ENCODE measurements at places on chromosomes 4 and X.

- no peak for DNase-seq
These were observed 448.5 kb downstream of the TRAM1L1 start for GRCh38 chr4:116636917-116637316.

DNA sequence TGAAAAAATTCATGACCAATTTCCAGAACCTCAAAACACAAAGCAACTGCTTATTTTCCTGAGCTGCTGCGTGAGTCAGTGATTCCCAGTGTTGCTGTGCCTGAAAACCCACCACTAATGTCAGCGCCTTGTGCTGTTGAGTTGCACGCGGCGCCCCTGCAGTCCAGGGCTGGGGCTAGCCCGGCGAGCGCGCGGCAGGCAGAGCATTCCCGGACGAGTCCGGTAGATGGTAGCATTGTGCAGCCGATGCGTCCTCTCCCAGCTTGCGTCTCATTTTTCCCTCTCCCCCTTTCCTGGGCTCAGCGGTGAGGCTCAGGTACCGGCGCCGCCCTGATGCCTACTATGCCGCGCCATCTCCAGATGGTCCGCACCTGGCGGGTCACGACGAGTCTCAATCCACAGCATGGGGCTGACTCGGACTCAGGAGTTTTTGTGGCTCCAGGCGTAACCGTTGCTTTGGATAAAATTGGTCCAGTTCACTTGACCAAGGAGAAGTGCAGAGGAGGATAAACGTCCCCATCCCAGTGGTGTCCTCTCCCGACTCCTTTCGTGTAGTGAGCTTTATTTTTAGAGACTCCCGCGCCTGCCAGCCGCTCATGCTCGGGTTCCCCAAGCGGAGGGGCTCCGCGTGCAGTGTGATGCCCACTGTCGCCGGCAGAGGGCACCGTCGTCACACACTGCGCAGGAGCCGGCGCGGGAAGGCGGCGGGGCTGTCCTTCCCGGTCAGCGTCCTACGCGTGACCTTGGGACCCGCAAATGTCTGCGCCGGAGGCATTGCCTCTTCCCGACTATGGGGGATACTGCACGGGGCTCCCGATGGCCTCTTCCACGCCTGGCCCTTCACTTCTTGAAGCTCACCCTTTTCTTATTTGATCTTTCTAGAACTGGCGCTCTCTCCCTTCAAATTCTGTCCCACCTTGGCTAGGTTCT, 53.6 kb upstream of the IGFBP7 start:
- peak; percentile 31 for DNase-seq

GRCh38 chrX:83508006-83508405, at the start of gene POU3F4:
POU3F4 (plus strand) TSS chrX:83508290; CDS start chrX:83508325, 35 bp downstream.
- no peak for DNase-seq

DNA sequence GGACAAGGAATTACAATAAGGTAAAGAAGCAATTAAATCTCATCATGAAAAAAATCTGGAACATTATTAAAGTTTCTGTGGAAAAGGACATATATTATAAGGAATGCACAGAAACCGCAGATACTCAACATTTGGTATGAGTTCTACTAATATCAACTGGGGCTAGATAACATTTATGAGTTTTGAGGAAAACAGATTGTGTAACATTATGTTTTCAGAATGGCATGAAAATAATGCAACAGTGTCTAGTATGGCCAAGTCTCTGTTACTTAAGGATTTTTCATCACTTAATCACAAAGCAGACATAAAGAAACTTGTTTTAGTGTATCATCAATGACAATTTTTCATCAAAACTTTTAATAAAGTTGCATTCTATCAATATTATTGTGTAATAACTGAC, 785.0 kb downstream of the GLUD2 start:
- no peak for DNase-seq

DNA sequence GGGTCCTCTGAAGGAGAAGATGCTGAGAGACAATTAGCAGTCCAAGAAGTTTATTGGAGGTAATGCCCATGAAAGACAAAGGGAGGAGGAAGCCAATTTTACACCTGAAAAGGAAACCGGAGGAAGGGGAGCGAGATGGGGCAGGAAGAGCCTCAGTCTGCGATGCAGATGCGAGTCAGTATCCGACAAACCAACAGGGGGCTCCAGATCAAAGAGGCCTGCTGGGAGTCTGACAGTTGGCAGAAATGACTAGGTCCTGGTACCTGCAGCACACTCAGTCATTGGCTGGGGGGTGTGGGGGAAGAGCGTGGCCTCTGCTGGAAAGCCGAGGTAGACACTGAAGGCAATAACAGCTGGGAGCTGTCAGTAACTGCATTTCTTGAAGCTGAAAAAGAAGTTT, 231.1 kb upstream of the CENPE start:
- DNase-seq = no peak

GRCh38 chrX:47176101-47176740, 17.4 kb upstream of the UBA1 start:
- no peak for DNase-seq

- no peak for DNase-seq
These were observed 34.2 kb upstream of the TBC1D14 start for GRCh38 chr4:6875431-6875831.

GRCh38 chr4:88295656-88296055, 11.3 kb upstream of the PPM1K start:
- no peak for DNase-seq

- no peak for DNase-seq
These were observed 1869.7 kb downstream of the PCDH7 start for GRCh38 chr4:32589853-32590252.

GRCh38 chrX:44232081-44232480, 111.4 kb downstream of the EFHC2 start:
- DNase-seq = no peak

DNA sequence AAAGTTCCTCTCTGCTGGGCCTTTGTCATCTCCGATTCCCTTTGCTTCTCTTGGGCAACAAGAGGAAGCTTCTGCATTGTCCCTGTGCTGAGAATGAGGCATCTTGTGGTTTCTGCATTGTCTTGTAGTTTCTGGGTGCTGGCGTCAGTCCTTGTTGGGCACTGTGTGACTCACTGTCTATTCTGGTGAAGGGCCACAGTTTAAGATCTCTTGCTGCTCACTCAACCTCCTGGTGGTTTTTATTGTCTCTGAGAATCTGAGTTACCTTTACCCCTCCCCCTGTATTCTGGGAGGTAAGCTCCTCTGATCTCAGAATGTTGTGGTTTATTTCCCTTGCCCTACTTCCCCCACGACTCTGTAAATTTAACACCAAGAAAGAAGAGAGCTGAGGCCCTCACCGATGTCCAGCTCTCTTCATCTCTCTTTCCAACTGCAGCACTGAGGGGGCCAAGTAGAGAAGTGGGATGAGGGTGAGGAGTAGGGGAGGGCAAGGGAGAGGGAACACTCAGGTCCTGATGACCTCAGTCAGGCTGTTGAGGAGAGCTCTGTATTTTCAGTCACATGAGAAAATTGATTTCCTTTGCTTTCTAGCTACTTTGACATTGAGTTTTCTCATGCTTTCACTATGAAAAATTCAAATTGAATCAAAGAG, 441.6 kb upstream of the PITX2 start:
- DNase-seq = peak; percentile 97

DNA sequence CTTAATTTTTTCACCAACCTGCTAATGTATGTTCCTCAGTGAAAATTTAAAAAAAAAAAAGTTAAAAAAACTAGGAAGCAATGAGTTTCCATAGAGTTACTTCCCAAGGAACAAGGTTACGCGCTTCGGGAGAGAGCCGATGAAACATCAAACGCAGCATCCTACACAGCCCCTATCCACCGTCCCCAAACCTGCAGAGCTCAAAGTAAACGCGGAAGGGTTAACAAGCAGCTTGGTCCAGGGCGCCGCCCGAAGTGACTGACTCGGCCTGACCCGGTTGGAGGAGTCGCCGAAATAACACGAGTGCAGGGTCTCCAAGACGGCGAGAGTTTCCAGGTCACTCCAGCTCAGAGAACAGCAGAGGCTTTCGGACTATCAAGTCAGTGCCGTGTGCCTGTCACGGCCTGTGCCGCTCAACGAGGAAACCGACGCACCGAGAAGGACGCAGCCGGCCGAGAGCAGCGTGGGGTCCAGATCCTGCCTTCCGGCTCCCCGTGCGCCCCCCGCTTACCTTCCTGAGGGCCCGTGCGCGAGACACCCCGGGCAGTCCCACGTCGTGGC, 512 bp downstream of the NOP14 start:
- no peak for DNase-seq

DNA sequence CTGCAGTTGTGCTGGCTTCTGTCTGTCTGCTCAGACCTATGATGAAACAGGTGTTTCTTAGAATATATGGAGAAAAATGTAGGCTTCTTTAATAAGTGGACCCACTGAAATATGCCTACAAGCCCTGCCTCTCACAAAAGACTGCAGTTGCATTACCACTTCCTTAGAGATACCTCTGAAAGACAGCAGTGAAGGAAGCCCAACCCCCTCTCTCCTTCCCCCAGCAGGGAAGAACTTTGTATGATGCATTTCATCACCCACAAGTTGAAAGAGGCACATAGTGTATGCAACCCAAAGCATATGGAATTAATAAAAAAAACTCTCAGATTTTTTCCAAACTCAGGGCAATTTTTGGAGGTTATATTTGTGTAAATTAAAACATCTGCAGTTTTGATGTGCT, 916.7 kb downstream of the TECRL start:
- DNase-seq = no peak

DNA sequence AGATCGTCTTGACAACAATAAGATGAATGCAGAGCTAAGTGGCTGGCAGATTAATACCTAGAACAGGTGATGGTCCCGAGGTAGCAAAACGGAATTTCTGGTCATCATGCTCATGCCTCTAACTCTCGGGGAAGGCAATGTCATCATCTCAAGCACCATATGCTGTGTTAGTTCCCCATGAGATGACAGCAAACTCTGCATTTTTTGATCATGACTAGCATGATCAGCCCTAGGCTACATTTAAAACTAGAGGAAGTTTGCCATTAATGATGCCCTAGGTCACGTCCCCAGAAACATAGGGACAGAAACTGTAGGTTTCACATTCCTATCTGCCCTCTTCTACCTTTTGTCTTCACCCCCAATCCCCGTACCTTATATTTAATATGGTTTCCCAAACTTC, 11.6 kb downstream of the LPAR4 start:
- no peak for DNase-seq

GRCh38 chr4:150242820-150243458, 164.7 kb downstream of the DCLK2 start:
- DNase-seq = no peak

DNA sequence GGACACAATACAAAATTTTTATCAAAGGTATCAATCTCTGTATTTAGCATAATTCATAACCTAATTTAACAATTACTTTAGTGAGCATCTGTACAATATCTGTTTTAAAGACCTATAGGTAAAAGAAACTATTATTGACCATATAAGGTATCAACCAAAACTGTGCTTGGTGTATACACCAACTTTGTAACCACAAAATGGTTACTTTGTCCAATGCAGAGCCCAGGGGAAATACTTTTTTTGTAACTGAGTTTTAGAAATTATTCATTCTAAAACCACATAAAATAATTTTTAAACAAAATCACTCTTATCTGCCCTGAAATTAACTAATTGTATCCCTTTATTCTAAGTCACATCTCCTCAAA, 5.0 kb downstream of the CXXC4 start:
- no peak for DNase-seq

DNA sequence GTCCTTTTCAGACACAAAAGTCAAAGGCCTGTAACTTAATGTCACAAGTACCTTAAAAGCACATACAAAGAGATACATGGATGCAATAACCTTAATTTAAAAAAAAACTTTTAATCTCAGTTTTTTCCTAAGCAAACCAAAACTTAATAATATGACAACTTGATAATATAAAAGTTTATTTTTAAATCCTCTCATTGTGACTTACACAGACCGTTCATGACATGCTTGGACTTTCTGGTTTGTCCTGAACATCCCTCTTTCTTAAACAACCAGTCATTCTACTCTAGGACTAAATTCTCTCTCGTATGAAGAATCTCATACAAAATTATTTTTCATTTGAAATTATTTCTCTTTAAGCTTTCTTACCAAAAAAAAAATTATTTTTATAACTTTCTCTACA, 43.1 kb upstream of the CYP2U1 start:
- DNase-seq = no peak

- DNase-seq = no peak
These were observed 39.5 kb downstream of the AMOT start for GRCh38 chrX:112800971-112801775.

DNA sequence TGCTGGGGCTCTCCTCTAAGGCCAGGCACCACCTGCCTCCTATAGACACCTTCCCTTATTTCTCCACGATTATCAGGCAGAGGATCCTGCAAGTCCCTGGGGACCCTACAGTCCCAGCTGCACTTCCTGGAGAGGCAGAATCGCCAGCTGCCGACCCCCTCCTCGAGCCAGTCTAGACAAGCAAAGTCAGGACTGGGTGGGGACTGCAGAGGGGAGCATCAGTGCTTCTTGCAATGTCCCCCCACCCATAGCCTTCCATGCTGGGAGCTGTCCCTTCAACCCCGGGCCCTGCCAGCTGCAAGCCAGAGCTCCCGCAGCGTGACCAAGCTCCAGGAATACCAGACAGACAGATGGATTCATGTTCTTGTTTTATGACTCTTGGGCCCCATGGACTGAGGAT, 1.4 kb upstream of the CRMP1 start:
- DNase-seq = no peak

DNA sequence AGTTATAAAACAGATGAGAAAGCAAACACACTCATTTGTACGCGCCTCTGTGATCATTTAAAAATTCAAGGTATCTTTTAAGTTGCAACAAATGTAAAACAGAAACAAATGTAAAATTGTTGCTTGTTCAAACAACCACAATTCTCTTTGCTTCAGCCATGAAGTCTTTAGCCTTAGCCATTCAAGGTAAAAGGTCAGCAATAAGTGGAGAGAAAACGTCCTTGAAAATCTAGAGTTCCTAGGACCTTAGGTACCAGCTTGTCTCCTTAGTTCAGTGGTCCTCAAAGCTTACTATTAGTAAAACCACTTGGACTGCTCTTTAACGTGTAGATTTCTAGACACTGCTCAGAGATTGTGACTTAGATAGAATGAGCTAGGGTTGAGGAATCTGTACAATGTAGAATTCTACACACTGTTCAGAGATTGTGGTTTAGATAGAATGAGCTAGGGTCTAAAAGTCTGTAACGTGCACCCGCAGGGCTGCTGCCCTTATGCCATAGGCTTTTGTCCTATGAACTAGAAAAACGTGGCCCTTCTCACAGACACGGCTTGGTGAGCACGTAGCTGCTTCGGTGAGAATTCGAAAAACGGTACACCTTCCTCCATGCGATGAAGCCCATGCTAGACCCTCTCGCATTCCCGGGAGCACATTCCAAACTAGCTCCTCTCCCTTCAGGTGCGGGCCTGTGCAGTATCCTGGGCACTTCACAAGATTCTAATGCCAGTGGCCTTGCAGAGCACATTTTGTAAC, 1.7 kb downstream of the PLAC8 start:
- no peak for DNase-seq

DNA sequence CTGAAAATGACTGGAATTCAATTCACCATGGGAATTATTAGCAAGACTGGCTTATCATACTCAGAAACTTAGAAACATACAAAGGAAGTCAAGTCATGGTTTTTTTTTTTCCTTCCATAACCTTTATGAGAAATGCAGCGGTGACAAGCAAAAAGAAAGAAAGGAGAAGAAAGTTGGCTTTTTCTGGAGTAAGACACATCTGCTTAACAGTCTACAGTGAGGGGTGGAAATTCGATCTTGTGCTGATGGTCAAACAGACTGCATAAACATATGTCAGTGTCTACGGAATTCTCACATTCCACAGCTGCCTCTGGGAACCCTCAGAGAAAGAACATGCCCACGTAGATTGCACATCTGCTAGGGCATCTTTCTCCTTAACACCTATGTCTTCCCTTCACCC, 54.6 kb downstream of the PROM1 start:
- DNase-seq = peak; percentile 51

- no peak for DNase-seq
These were observed 68.8 kb downstream of the TECRL start for GRCh38 chr4:64340218-64341110.

- DNase-seq = no peak
These were observed 456.6 kb downstream of the IL15 start for GRCh38 chr4:142092941-142093340.

Measured in kidney epithelial cell (primary cell).